ENCODE measurements at places on chromosomes 13 and 19. TPM values are rescaled to one million over a fixed set of nuclear protein-coding genes. Genes with fewer than 3 reads are reported as not detected.

DNA sequence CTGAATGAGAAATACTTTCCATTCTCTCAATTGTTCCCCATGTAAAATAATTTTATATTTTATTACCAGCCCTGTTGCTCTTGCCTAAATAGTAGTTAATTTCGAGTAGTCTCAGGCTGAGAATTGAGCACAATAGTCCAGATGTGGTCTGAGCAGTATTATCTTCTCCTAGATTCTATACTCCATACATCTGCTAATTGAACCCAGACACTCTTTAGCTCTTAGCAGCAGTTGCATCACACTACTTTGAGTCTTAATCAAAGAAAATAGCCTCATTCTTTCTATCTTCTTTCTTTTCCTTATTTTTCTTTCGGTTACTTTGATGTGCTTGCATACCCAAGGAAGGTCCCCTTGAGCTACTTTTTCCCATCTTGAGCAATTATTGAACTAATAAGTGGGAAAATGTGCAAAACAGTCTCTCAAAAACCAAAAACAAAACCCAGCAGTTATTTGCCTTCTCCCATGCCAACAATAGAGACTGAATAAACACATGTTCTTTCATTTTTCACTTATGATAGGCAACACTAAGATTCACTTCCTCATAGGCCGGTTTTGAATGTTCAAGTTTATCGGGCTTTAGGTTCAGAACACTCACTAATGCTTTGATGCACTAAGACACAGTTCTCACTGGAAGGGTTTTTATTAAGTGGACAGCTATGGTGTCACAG is 204.5 kb downstream of the POU4F1 start:
- no peaks in the 10 kb centered on the region for H3K27me3 ChIP-seq
- DNase-seq, result no peak
- H3K4me1 ChIP-seq, result no peaks in the 10 kb centered on the region
- H3K27ac ChIP-seq, result no peak overlapping the region

ZNF442 gene
- 0.56 TPM for total RNA-seq

GRCh38 chr13:109743706-109744453 is 42.5 kb downstream of the IRS2 start:
- peaks cover 12% of the 10 kb centered on the region for H3K4me1 ChIP-seq
- H3K27ac ChIP-seq, result no peak overlapping the region
- no peak overlapping the region for H3K4me3 ChIP-seq
- peak; percentile 51 for DNase-seq
- no peaks in the 10 kb centered on the region for H3K27me3 ChIP-seq
- H3K36me3 ChIP-seq, result no peaks in the 10 kb centered on the region

DNA sequence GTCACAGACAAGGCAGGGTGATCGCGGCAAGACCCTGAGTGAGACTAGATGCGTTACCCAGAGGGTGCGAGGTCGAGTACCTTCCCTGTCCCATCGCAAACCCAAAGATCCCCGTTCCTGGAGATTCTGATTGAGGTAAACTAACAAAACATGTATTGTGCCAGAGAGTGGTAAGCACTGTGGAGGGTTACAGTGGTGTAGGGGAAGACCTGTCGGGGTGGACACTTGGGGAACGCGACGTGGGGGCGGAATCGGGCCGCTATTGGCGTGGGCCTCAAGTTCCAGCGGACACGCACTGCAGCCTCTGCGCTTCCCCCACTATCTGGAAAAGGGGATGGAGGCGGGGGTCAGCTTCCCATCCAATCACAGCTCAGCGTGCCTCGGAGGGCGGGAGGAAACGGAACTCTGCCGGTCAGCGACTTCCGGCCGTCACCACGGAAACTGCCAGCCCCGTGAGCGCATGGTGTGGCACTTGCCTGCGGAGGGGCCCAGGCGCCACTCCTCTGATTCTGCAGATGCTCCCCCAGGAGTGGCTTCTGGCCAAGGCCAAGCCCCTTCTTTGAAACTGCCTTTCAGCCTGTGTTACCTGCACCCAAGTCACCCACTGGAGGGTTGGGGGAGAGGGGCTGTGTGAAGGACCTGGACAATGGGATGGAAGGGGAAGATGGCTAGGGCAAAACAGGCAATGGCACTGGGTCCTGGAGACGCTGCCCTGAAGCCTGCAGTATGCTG is 1.0 kb upstream of the UBE2M start:
- peak overlapping the region; percentile 100 for H3K27ac ChIP-seq
- peak; percentile 89 for DNase-seq
- H3K27me3 ChIP-seq, result no peaks in the 10 kb centered on the region
- H3K4me1 ChIP-seq, result peaks cover 81% of the 10 kb centered on the region
- peak overlapping the region; percentile 95 for H3K4me3 ChIP-seq

GRCh38 chr13:43347877-43348276 is 324.5 kb downstream of the DNAJC15 start:
- no peak overlapping the region for H3K4me3 ChIP-seq
- no peak overlapping the region for H3K27ac ChIP-seq
- DNase-seq, result no peak
- H3K4me1 ChIP-seq, result no peaks in the 10 kb centered on the region
- peaks cover 52% of the 10 kb centered on the region for H3K27me3 ChIP-seq

All from activated CD8-positive, alpha-beta memory T cell treated with anti-CD3 and anti-CD28 coated beads, Interleukin-2, amount 10 ng/mL, durations not matched to agents 7 days and 5 days (primary cell).